ENCODE measurements at places on chromosomes 1 and 21.

GRCh38 chr1:113858418-113858817 is 13.1 kb downstream of the PTPN22 start:
- H3K27me3 ChIP-seq: no peaks in the 10 kb centered on the region
- no peaks in the 10 kb centered on the region for H3K36me3 ChIP-seq
- no peak for DNase-seq
- no peaks in the 10 kb centered on the region for H3K4me1 ChIP-seq
- no peak overlapping the region for H3K4me3 ChIP-seq

DNA sequence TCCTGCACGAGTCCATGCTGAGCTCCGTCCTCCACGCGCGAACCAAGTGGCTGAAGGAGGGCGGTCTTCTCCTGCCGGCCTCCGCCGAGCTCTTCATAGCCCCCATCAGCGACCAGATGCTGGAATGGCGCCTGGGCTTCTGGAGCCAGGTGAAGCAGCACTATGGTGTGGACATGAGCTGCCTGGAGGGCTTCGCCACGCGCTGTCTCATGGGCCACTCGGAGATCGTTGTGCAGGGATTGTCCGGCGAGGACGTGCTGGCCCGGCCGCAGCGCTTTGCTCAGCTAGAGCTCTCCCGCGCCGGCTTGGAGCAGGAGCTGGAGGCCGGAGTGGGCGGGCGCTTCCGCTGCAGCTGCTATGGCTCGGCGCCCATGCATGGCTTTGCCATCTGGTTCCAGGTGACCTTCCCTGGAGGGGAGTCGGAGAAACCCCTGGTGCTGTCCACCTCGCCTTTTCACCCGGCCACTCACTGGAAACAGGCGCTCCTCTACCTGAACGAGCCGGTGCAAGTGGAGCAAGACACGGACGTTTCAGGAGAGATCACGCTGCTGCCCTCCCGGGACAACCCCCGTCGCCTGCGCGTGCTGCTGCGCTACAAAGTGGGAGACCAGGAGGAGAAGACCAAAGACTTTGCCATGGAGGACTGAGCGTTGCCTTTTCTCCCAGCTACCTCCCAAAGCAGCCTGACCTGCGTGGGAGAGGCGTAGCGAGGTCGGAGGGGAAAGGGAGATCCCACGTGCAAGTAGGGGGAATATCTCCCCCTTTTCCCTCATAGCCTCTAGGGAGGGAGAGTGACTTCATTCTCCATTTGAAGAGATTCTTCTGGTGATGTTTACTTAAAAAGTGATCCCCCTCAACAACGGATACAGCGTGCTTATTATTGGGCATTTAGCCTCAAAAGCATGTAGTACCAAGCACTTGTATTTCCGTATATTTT is 991 bp downstream of the PRMT6 start:
- H3K27me3 ChIP-seq: no peaks in the 10 kb centered on the region
- peaks cover 14% of the 10 kb centered on the region for H3K4me1 ChIP-seq
- H3K4me3 ChIP-seq: peak overlapping the region; percentile 92
- peak; percentile 59 for DNase-seq
- no peaks in the 10 kb centered on the region for H3K36me3 ChIP-seq

DNA sequence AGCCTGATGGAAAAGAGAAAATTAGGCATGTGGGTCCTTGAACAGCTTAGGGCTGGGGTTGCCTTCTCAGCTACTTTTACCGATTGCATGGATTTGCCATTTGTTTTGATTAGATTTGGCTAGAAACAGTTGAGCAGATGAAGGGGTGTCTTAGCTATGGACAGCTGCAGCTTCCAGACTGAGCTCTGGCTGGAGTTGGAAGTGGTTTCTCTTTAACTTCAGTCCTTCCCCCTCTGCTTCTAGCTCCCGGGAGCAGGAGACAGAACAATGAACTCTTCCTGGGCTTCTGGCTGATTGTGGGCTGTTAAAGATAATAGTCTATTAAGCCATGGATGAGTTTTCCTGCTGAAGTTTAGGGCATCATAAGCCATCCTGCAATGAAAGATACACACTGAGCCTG is 50.7 kb downstream of the UBE2T start:
- H3K4me1 ChIP-seq: no peaks in the 10 kb centered on the region
- no peaks in the 10 kb centered on the region for H3K36me3 ChIP-seq
- H3K27ac ChIP-seq: no peak overlapping the region
- no peaks in the 10 kb centered on the region for H3K27me3 ChIP-seq
- DNase-seq: no peak

- H3K27me3 ChIP-seq: no peaks in the 10 kb centered on the region
- no peak overlapping the region for H3K27ac ChIP-seq
- no peaks in the 10 kb centered on the region for H3K36me3 ChIP-seq
- no peak for DNase-seq
Observed at GRCh38 chr1:14362331-14362730, 236.2 kb upstream of the KAZN start.

GRCh38 chr1:48450505-48450904 is 21.5 kb downstream of the SPATA6 start:
- no peaks in the 10 kb centered on the region for H3K36me3 ChIP-seq
- no peaks in the 10 kb centered on the region for H3K27me3 ChIP-seq
- no peaks in the 10 kb centered on the region for H3K4me1 ChIP-seq
- no peak for DNase-seq
- H3K27ac ChIP-seq: no peak overlapping the region
- no peak overlapping the region for H3K4me3 ChIP-seq

- H3K27ac ChIP-seq: no peak overlapping the region
- no peaks in the 10 kb centered on the region for H3K36me3 ChIP-seq
- H3K4me1 ChIP-seq: no peaks in the 10 kb centered on the region
- H3K27me3 ChIP-seq: no peaks in the 10 kb centered on the region
- no peak for DNase-seq
Observed at GRCh38 chr21:15352009-15352408, 287.2 kb upstream of the NRIP1 start.

DNA sequence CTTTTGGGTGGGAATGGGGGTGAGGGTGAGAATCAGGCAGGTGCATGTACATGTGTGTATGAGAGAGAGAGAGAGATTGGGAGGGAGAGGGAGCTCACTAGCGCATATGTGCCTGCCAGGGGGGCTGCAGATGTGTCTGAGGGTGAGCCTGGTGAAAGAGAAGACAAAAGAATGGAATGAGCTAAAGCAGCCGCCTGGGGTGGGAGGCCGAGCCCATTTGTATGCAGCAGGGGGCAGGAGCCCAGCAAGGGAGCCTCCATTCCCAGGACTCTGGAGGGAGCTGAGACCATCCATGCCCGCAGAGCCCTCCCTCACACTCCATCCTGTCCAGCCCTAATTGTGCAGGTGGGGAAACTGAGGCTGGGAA is 95.0 kb downstream of the EPHB2 start:
- no peak for DNase-seq
- H3K4me1 ChIP-seq: no peaks in the 10 kb centered on the region
- H3K36me3 ChIP-seq: no peaks in the 10 kb centered on the region
